ENCODE measurements at places on chromosomes 1 and 21.

DNA sequence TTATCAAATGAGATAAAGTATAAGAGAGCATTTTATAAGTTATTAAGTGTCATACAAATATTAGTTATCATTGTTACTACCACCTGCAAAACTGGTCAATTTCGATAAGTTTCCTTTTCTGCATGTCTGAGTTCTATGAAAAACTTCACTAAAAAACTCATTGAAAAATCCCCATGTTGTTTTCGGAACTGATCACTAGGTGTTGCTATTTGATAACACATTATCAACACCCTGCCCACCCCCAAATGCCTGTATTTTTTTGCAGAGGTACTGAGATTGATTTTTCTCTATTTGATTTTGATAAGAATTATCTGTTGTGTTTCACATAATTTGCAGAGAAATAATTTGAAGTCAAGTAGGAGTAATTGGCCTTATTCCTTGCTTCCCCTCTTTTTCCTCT is 22.1 kb upstream of the DISP1 start:
- DNase-seq: no peak

GRCh38 chr1:205456868-205457745 is 1.3 kb upstream of the BLACAT1 start:
- DNase-seq: no peak

- no peak for DNase-seq
These were observed 20.1 kb downstream of the MGST3 start for GRCh38 chr1:165650981-165651625.

GRCh38 chr1:179208681-179209477 is 20.6 kb downstream of the ABL2 start:
- no peak for DNase-seq

GRCh38 chr1:111366256-111366655 is 61.3 kb downstream of the OVGP1 start:
- no peak for DNase-seq

- DNase-seq: no peak
These were observed 165.3 kb downstream of the GRIK3 start for GRCh38 chr1:36869054-36869453.

- peak; percentile 53 for DNase-seq
These were observed at the start of gene PROX1 for GRCh38 chr1:213987927-213988506. PROX1 (plus strand) TSS chr1:213987973; CDS start chr1:213996536, 8,563 bp downstream.

GRCh38 chr1:10843697-10844096 is 47.3 kb upstream of the CASZ1 start:
- DNase-seq: no peak

- no peak for DNase-seq
These were observed 54.0 kb downstream of the LTN1 start for GRCh38 chr21:28938726-28939125.

DNA sequence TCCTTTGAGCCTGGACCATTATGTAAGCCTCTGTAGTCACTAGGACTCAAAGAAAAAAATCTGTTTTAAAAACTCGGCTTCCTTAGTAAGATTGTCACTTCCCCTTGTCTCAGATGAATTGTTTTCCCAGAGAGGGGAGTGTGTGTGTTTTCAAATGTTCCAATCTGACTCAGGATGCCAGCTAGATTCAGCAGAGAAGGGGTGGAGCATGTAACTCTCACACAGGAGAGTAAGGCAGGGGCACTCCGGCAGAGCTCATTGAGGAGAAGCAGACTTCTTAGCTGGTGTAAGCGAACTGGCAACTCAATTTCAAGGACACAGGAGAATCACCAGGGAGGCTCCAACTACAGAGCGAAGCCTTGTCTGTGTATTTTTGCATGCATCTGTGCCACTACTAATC is 623.2 kb downstream of the LMO4 start:
- DNase-seq: no peak

GRCh38 chr1:210655511-210655910 is 326.8 kb downstream of the HHAT start:
- no peak for DNase-seq

- DNase-seq: no peak
These were observed 11.5 kb downstream of the MCOLN2 start for GRCh38 chr1:84985365-84985764.

GRCh38 chr21:25995278-25995677 is 175.3 kb downstream of the APP start:
- no peak for DNase-seq

DNA sequence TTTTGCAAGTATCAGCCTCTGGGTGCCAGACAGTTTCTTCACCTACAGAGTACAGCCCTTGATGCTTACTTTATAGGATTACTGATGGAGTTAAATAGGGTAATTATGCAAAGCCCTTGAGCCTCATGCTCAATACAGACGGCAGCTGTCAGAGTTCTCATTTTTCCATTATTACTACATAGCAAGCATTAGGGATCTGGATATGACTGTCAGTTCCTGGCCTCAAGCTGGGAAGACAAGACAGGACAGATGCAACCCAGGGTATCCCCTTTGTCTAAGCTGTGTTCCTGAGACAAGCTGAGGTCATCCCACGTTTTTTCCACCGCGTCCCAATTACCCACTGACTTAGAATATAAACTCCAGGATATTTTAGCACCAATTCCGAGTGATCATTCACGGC is 94.4 kb downstream of the SLC35F3 start:
- DNase-seq: no peak

DNA sequence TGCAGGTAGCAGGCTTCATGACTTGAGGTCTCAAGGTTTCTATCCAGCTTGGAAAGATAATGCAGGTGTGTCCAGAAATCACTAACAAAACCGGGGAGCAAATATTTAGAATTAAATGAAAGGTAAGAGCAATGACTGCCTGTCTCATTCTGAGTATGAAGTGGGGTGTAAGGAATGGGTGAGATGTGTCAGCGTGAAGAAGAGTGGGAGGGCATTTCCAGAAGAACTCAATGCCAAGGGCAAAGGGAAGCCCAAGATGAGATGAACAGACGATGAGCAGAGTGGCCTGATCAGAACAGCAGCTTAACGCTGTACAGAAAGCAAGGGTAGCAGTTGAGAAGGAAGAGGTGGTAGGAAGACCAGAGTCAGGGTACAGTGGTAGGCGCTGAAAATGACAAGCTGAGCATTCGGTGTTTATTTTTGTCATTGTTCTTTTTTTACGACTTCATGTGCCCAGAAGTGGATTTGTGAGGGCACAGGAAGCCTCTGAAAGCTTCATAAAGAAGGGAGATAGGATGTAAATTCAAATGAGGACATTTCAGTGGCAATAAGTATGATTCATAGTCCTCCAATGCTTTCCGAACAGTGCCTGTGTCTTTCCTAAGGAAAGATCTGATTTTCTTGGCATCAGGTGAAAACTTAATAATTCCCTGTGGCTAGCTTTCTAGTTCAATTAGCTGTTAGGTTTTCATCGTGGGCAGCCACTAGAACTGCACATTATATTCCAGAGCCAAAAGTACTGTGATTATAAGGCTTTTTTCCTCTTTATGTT is 190.5 kb downstream of the APP start:
- DNase-seq: no peak

GRCh38 chr21:45152265-45152746 is 77.9 kb downstream of the ADARB1 start:
- peak; percentile 70 for DNase-seq

GRCh38 chr1:162753001-162753658 is 37.4 kb upstream of the HSD17B7 start:
- DNase-seq: no peak

DNA sequence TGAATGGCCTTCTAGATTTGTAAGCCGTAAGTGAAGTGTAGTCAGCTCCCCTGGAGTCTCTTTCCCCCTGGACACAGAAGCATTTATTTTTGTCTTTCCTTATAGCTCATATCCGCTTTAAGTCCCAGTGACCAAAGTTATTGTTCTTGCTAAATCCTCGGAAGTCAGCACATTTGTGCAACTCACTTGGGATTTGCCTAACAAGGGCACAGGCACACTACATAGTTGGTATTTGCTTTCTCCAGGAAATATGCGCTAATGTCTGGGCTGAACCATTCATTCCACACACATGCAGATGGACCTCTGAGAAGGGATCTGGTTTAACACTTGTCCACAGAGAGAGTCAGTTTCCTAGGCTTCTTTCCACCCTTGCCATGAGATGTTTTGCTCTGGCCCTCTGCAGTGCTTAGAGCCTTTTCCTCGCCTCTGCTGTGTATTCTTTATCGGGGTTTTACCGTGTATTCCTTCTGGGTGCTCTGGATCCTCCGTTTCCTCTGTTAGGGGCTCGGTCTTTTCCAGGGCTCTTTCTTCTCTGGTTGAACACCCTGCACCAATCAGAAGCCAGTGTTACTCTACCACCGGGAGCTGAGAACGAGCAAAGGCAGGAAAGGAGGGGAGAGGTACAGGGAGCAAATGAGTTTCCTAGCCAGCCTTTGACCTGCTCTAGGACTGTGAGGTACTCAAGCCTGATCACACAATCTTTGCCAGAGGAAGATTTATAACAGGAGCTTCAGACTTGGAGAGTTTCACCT is 72.4 kb downstream of the ABCA4 start:
- no peak for DNase-seq

Measured in stimulated activated naive CD8-positive, alpha-beta T cell treated with anti-CD3 and anti-CD28 coated beads, Interleukin-15, amount 100 ng/mL, for 72 hours (primary cell).